Adrenal gland (tissue), 19 donors: ENCODE measurements at places on chromosomes 6 and 20.
A peak's percentile ranks its signal among the peaks of the same experiment; 100 is the strongest.

DNA sequence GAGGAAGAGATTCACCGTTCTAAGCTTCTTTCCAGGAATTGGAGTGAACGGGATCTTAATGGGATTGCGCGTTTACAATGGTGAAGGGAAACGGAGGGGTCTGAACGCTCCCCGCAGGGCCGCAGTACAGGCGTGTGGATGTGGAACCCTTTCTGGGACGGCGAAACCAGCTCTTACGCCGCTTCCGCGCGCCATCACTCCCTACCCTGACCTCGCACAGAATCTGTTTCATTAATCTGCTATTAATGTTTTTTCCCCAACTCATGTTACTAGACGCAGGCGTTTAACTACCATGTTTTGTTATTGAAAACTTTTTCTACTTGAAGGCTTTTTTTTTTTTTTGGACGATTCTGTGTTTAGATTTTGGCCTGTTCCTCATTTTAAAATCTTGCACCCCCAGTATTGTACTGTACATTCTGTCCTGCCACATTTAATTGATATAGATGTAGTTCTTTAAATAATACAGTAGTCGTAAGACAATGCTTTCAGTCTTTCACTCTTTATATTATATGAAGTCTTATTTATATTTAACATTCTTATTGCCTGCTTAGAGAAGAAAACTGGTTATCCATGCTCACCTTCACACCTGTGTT, 696 bp upstream of the SUPT3H start:
- no peak for DNase-seq

DNA sequence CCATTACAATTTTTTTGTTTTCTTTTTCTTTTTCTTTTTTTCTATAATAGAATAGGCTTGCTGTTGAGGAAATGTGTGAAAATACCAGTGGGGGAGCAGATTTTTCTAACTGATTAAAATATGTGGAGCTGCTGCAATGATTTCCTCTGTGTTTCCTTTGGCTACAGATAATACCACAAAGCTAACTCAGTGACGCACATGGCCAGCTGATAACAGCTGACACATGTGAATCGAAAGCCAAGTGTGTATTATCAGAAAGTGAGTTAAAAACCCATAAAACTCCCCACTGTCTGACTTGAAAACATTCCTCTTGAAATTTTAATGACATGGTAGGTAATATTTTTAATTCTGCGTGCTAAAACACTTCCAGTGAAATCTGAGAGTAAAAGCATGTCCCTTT, 70.8 kb upstream of the AHI1 start:
- DNase-seq, result peak; percentile 66

- no peak for DNase-seq
Observed at GRCh38 chr20:61908057-61909026, 157.3 kb downstream of the TAF4 start.

- no peak for DNase-seq
Observed at GRCh38 chr6:118354641-118355040, 193.5 kb upstream of the PLN start.

DNA sequence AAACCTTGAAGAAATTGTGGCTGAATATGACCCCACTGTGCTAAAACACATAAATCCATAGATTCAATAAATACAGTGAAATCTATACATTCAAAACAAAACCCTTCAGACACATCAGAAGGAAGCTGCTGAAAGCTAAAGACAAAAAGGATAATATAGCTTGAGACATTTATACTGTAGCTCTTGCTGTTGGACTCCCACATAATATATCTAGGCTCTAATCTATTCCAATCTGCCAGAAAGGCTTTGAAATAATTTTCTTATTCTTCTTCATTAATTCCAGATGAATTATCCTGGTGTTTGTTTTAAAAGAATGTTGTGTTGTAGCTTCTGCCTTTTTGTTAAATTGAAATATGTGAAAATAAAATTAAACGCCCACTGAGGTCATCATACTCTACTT, 454.0 kb downstream of the EYS start:
- no peak for DNase-seq

DNA sequence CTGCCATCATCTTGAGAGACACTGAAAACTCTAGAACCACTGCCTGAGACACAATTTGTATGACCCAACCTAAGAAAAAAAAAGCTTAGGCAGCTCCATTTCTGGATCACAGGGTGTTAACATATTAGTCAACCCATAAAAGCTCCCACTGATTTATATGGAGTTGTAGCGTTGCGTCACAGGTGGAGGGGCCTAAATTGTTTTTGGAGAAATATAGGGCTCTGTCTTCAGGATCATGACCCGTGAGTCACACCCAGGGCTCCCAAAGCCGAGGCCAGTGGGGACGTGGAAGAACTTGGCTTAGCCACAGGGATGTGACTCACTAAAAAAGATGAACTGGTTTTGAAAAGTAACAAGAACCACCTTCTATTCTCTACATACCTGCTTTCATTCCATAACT, 116.5 kb upstream of the BMP2 start:
- peak; percentile 89 for DNase-seq

GRCh38 chr6:61538801-61539200, 747.2 kb downstream of the KHDRBS2 start:
- no peak for DNase-seq

- DNase-seq, result no peak
Observed at GRCh38 chr6:167836721-167837120, 10.0 kb downstream of the AFDN start.

DNA sequence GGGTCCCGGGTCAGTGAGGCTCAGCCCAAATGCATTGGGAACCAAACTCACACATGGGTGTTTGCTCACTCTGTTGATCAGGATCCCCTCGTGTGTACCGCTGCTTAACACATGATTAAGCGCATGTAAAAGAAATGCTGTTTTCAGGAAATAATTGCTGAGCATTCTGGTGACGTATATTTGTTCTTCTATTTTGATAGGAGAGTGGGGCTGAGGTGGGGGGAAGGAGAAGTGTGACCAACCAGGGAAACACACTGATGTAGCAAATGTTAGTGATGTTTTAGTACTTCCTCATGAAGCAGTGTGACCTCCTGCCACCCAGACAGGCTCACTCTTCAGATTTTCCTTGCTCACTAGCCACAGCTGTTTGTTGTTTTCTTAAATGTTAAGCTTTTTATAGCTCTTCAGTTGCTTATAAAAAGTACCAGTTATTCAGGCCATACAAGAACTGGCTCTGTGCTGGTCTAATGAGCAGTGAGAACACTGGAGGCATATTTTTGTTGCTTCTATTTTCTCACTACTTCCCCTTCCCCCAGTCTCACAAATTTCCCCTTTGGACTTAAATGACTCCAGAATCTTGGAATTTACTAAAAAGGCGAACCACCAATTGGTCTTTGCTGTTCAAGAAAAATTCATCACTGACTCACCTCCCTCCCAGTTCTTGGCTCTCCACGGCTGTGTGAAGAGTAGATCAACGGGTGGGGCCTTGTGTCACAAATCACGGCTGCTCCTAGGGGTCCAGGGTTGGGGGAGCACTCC, 79.2 kb upstream of the BACH2 start:
- no peak for DNase-seq

DNA sequence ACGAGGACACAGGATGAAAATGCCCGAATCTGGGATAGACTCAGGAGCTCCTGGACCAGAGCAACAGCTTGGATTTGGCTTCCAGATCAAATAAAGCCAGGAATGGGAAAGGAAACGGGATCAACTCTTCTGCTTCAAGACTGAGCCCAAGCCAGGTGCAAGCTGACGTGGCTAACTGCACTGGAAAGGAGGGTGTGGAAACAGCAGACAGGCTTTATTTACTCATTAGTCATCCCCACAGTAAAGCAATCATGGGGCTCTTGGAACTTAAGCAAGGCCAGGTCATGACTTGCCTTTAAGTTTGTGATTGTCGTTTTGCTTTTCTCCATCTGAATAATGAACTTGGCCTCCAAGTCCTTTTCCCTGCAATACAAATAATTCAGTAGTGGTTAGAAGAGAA, 45.2 kb downstream of the KIF16B start:
- peak; percentile 88 for DNase-seq

- no peak for DNase-seq
Observed at GRCh38 chr20:17625246-17626051, 55.6 kb downstream of the DSTN start.

DNA sequence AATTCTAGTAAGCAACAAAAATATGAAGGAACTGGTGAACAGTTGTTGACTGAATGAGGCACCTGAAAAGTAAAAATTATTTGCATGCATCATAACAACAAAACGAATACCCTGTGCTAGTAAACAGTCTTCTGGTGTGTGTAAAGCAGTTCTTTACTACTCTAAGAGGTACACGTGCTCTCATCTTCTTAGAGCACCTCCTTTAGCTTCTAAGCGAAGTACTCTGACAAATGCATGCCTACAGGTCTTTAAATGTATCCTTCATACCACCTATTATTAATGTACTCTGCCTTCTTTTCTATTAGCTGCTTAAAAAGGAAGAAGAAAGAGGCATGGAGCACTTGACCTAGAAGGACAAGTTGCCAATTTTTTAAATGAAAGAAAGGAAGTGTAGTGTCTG, 32.2 kb upstream of the MYB start:
- DNase-seq, result no peak

GRCh38 chr20:35012227-35013069, 56.8 kb downstream of the MYH7B start:
- DNase-seq, result peak; percentile 56

GRCh38 chr20:6806275-6806674, 38.8 kb downstream of the BMP2 start:
- no peak for DNase-seq

DNA sequence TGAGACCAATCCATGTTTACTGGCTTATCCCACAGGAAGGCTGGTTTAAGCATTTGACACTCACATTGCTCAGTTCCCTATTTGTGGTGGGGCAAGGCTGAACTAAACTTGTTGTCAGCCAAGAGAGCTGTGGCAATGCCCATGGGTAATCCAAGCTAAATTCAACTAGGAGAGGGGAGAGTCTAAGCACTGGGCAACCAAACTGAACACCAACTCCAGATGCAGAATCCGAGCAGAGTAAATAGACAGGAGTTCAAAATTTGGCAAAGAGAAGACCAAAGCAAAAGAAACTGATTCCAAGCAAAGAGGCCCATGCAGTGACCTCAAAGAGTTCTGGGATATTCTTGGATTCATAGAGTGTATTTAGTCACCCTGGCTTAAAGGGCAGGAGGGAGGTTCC, 106.5 kb upstream of the NT5E start:
- DNase-seq, result no peak

- no peak for DNase-seq
Observed at GRCh38 chr20:33318096-33318429, 35.0 kb downstream of the BPIFB1 start.

DNA sequence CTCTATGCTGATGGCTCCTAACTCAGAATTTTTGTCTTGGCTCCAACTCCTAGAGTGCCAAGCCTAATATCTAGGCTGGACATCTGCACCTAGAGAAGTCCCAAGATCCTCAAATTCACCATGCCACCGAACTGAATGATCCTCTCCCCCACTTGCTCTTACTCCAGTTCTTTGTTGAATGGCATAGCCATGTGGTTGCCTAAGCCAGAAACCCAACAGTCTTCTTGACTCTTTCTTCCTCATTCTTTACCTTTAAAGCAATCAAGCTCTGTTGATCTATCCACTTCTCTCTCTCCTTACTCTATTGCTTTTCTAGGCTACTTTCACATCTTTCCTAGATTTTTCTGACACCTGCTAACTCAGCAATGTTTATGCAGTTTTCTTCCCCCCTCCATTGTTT, 126.5 kb upstream of the FOXO3 start:
- DNase-seq, result no peak

- no peak for DNase-seq
Observed at GRCh38 chr6:165186041-165186440, 123.4 kb downstream of the C6orf118 start.

- DNase-seq, result no peak
Observed at GRCh38 chr6:11580686-11581405, 43.3 kb downstream of the TMEM170B start.

DNA sequence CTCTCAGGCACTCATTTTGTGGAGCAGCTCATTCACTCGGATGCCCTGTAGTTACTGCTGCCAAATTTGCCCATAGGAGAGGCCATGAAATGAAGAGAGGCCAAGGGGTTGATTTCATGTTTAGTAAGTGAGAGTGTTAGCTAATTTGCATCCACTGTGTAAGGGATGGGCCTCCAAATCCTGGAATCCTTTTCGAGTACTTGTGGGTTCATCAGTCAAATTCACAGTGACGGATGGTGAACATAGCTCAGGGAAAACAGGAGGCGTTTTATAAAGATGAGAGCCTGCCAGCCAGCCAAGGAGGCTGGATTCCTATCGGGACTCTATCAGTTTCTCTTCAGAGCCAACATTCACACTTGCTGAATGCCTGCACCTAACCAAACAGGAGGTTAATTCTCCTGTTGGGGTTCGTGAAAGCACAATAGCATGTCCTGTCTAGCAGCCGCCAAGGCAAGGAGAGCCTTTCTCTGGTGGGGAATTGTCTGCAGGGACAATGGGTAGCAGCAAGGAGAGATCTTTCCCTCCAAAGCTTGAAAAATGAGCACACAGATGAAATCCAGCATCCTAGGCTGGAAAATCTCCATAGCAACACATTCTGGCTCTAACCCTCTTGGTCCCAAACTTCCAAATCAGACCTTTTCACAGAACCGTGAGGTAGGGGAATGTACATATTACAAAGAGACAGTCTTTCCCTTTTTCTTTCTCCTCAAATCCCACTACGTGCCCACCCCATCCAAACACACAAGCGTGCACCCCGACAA, 231.4 kb upstream of the ECI2 start:
- no peak for DNase-seq

DNA sequence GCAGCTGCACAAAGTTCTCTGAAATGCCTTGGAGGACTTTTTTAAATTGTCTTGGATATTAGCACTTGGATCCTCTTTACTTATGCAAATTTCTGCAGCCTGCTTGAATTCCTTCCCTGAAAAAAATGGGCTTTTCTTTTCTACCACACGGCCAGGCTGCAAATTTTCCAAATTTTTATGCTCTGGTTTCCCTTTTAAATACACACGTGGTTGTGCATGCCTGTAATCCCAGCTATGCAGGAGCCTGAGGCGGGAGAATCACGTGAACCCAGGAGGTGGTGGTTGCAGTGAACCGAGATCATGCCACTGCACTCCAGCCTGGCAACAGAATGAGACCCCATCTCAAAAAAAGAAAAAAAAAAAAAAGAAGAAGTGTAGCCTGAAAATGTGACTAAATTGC, 76.1 kb upstream of the PRND start:
- DNase-seq, result no peak

- no peak for DNase-seq
Observed at GRCh38 chr6:131776985-131777384, 30.8 kb upstream of the ENPP1 start.

GRCh38 chr20:37317316-37317715, 27.9 kb downstream of the MANBAL start:
- DNase-seq, result no peak

GRCh38 chr20:58878399-58878798, 25.9 kb downstream of the GNAS start:
- DNase-seq, result no peak

- no peak for DNase-seq
Observed at GRCh38 chr6:73393278-73393677, 1.4 kb upstream of the DDX43 start.

DNA sequence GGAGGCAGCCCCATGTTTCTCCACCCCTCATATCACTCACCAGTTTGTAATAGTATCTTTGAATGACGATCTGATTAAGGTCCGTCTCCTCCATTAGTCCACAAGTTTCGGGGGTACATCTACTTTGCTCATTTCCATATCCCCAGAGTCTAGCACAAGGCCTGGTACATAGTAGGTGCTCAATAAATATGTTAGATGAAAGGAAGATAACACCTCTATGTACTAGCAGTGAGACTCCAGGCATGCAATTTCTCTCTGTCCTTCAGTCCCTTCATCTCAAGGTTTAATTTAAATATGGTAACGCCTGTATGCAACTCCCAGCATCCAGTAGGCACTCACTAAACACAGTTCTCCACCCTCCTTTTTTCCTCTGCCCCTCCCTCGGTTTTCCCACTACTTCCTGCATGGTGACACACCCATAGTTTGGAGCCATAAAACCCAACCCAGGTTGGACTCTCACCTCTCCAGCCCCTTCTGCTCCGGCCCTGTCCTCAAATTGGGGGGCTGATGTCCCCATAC, 461 bp upstream of the HNF4A start:
- no peak for DNase-seq
